ENCODE measurements at places on chromosomes 4 and X. TPM values are rescaled to one million over a fixed set of nuclear protein-coding genes. Genes with fewer than 3 reads are reported as not detected.

DNA sequence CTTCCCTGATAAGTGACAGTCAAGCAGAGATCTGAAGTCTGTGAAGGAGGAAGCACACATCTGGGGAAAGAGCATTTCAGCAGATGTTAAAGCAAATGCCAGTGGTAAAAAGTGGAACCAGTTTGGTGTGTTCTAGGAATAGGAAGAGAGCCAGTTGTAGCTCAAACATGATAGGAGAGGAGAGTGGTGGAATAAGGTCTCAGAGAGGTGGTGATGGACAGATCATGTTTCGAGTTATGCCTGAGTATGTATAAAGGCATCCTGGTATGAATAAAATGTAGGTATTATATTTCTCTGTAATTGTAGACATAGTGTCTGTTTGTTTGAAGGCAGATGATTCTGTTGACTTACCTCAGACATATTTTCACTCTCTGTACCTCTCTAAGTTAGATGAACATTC lies 89.1 kb downstream of the LARP7 start:
- DNase-seq, result no peak

GRCh38 chr4:24840826-24841543 lies 45.6 kb downstream of the SOD3 start:
- DNase-seq, result no peak

GRCh38 chrX:37651921-37652452 lies 33.6 kb upstream of the XK start:
- no peak for DNase-seq

- DNase-seq, result no peak
These were observed 485 bp downstream of the AADAT start for GRCh38 chr4:170089274-170089667.

GRCh38 chrX:39957816-39958566 lies 139.8 kb downstream of the BCOR start:
- no peak for DNase-seq

DNA sequence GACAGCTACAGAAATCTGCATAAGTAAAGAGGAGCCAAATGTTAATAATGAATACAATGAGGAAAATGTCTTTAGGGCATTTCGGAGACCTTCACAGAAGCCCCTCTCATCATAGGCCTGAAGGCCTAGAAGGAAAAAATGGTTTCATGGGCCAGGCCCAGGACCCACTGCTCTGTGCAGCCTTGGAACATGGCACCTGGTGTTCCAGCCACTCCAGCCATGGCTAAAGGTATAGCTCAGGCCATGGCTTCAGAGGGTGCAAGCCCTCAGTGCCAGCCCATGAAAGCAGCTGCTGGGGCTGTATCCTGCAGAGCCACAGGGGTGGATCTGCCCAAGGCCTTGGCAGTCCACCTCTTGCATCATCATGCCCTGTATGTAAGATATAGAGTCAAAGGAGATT lies 261.1 kb downstream of the SNCA start:
- DNase-seq, result no peak

GRCh38 chr4:137623013-137623412 lies 90.7 kb upstream of the PCDH18 start:
- DNase-seq, result no peak

DNA sequence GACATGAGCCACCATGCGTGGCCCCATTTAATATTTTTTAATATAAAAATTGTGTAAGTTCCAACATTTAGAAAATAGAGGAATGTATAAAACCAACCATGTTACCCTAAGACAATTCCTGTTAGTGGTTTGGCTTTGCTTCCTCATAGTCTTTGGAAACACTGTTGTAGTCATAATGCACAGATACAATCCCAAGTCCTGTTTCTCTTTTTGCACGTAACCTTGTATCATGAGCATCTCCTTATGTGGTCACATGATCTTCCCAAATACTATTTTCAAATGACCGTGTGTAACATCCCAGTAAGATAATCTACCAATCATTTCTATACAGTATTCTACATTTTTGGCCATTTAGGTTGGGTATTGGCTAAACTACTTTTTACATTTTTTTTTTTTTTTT lies 13.9 kb upstream of the RHOH start:
- DNase-seq, result no peak

- DNase-seq, result no peak
These were observed 43.2 kb upstream of the SLC10A4 start for GRCh38 chr4:48439988-48440387.

SASH3 gene
- polyA plus RNA-seq, result not detected

IBSP gene
- polyA plus RNA-seq, result not detected

SUV39H1 gene
- 3.1 TPM for polyA plus RNA-seq

DMRTC1B gene
- polyA plus RNA-seq, result not detected

TRAM1L1 gene
- 3.7 TPM for polyA plus RNA-seq

OPRPN gene
- polyA plus RNA-seq, result not detected

PAGE4 gene
- polyA plus RNA-seq, result not detected

UNC5C gene
- polyA plus RNA-seq, result 0.07 TPM

PPEF2 gene
- not detected for polyA plus RNA-seq
